ENCODE measurements at places on chromosomes 4 and X.
A peak's percentile ranks its signal among the peaks of the same experiment; 100 is the strongest.

GRCh38 chr4:168451744-168452390 lies 28.4 kb downstream of the DDX60L start:
- no peak for DNase-seq

DNA sequence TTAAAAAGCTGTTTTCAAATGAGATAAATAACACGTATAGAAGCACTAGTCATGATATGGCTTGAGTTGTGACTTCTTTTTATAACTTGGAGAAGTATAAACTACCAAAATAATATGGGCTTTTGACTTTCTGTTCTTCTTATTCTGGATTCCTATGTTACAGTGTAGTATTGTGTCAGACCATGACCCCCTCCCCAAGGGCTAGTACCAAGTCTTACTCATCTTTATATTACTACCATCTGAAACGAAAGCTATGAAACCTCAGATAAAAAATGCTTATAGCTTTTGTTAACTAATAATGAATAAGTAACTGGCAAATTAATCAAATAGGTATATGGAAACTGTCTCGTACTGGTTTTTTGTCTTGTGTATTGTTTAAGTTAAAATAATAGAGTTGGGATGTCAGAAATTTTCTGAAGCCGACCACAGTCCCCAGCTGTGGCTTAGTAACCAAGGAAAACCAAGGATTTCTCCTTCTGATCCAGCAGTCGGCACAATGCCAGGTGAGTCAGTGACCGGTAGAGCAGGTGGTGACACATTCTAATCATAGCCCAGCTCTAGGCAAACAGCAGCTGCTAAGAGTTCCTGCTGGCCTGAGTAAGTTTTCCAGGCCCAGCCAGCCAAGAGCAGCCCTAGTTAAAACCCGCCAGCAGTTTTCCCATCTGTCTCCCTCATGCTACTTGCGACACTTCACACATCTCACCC lies 163.3 kb upstream of the PRDX4 start:
- peak; percentile 96 for DNase-seq

DNA sequence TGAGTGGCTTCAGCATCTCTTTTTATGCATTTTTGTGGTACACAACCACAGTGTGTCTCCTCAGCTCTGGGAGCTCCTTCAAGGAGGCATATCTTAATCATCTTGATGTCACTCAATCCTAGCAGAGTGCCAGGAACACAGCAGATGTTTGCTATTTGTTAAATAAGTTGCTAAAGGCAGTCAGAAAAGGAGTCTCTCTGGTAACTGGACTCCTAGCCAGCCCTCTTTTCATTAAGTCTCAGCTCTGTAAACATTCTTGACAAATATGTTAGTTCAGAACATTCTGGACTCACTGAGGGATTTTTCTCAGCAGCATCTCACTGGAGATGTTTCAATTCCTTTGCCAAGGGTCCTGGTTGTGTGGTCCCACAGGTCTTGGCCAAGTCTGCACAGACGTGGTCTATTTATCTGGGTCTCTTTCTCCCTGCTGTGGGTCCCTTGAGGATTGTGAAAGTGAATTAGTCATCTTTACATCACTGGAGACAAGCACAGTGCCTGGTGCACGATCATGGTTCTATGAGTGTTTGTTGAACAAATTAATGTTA lies 20.3 kb upstream of the FAM9C start:
- peak; percentile 81 for DNase-seq

DNA sequence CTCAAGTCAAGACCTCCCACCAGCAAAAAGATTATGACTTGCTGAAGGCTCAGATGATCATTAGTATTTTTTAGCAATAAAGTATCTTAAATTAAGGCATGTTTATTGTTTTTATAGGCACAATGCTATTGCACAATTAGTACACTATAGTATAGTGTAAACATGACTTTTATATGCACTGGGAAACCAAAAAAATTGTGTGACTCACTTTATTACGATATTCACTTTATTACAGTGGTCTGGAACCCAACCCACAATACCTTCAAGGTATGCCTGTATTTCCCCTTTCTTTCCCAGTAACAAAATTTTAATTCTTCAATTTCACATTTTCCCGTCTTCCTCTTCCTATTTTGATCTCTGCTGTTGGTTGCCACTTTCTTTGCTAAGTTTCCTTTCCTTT lies 37.7 kb downstream of the ZCCHC12 start:
- no peak for DNase-seq

- DNase-seq: no peak
Measured at GRCh38 chrX:46407036-46407752, 138.0 kb downstream of the ZNF674 start.

- no peak for DNase-seq
Measured at GRCh38 chr4:66059556-66059955, 389.3 kb upstream of the EPHA5 start.

DNA sequence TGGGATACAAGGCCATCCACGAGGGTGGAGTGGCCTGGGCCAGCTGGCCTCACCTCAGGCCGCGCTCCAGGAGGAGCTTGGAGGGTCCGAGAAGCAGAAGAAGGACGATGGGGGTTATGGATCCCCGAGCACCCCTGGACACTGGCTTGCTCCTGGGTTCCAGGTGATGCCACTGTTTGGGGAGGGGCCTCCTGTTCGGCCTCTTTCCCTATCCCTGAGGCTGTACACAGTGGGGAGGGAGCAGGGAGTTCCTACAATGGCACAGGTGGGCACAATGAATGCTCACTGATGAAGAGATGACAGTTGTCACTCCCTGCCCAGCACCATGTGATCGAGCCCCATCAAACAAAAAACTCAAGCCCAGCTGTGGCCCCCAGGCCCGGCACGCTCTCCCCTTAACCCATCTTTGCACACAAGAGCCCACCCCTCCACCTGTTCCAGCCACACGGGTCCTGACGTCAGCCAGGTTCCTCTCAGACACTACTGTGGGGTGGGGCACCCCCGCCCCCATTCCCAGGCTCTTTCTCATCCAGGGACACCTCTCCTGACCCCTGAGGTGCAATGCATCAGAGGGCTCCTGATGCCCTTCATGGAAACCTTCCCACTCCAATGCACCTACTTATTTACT lies 70.3 kb downstream of the WFS1 start:
- DNase-seq: no peak

DNA sequence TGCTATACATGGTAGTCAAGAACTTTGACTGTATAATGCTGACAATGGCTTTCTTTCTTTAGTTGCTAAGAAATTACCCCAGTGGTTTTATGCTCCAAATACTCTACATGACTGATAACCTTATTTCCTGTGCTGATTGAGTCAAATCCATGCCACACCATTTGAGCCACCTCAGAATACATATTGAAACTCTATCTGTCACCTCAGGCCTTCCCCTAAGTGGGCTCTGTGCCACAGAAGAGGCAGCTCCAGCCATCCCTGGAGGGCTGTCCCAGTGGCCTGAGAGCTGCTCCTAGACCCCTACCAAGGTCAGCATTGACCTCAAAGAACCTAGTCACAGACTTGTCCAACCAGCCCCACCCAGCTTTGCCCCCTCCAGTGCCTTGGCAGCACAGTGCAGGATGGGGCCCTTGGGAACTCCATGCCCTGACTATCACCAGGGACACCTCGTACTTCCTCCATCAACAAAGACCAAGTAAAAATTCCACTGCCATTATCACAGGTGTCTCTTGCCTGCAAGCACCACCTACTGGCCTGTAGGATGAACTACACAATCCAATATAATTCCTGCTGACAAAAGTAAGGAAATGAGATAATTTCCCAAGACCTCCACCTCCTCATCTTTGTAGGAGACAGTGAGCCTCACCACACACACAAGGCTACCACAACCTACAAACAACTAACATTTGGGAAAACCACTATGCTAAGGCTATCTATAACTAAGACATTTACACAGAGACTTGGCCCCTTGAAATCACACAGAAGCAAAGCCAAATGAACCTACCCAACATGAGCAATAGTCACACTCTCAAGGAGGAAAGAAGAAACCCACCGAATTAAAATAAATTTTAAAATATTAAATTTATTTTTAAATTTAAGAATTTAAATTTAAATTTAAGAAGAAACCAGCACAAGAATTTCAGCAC lies 239.9 kb downstream of the NKX6-1 start:
- peak; percentile 41 for DNase-seq

- DNase-seq: no peak
Measured at GRCh38 chr4:1366371-1367229, 19.6 kb downstream of the UVSSA start.

DNA sequence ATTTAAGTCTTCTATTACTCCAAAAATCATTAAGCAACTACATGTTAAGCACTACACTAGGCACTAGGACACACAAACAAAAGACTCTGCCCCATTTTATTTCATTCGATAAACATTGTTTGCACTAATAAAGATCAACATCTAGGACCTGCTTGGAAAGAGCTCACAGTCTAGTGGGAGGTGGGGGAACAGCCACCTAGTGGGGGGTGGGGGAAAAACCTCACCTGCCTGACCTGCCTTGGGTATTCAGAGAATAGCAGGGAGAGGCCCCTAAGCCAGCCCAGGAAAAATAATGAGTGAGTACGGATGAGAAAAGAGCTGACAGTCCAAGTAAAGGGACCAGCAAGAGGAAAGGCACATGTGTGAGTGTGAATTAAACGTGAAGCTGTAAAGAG lies 52.2 kb downstream of the PRDM5 start:
- no peak for DNase-seq

DNA sequence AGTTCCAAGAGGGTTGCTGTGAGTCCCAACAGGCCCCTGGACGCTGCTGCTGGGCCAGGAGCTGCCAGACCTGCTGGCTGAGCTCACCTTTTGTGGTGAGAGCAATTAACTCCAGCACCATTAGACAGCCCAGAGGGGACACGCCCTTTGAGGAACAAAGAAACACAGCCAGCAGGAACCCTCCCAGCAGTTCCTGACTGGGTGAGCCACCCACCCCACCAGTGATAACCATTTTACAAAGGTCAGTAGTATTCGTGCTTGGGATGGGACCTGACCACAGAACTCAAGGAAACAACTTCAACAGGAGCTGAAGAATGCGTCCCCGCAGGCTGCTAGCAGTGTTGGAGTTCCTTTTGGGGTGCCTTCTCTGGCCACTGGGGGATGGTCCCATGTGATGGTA lies 38.8 kb upstream of the AFAP1 start:
- DNase-seq: peak; percentile 33

GRCh38 chrX:95860127-95860526 lies 824.5 kb upstream of the DIAPH2 start:
- DNase-seq: no peak

GRCh38 chr4:8912089-8912455 lies 40.4 kb upstream of the HMX1 start:
- DNase-seq: no peak

DNA sequence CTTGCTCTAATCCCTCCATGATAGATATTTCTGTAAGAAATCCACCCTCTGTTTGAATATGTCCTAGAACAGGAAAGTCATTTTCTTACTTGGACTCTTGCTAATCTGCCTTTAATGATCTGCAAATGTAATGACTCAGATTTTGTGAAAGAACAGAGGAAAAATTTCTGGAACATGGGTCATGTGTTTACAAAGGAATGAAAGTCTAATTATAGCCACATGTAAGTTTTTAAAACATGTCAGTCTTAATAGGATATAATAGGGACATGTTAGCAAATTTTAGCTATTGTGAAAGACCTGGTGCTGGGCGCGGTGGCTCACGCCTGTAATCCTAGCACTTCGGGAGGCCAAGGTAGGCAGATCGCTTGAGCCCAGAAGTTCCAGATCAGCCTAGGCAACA lies 47.6 kb downstream of the GRK4 start:
- DNase-seq: no peak

- no peak for DNase-seq
Measured at GRCh38 chrX:13474164-13474516, 95.3 kb upstream of the EGFL6 start.

- DNase-seq: no peak
Measured at GRCh38 chr4:135434936-135435335, 1233.3 kb upstream of the PABPC4L start.

GRCh38 chr4:5030221-5030620 lies 11.0 kb upstream of the CYTL1 start:
- DNase-seq: no peak

DNA sequence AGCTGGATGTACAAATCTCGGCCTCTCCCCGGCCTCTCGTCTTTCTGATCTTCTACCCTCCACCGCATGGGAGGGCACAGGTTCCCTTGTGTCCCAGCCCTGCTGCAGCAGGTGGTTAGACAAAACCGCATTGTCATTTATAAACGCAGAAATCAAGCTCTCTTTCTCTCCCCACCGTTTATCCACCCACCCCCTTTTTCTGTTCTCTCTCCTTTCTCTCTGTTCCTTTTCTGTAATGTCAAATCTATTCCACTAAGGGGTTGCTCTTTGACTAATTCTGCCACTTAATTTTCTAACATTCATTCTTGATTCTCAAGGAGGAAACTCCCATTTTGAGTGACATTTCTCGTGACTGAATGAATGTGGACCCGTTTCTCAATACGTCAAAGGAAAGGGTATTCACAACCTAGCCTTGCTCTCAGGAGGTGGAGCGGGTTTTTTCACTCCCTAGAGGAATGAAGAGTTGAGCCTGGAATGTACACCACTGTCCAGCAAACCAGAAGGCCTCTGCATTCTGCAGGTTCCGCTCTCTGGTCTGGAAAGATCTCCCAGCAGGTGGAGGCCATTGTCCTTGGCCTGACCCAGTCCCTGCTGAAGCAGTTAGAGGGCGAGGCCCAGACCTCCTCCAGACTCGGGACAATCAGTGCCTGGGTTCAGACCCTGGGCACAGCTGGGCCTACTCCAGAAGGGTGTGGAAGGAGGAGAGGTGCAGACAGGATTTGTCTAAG lies 70.9 kb upstream of the ENPP6 start:
- peak; percentile 32 for DNase-seq

- no peak for DNase-seq
Measured at GRCh38 chr4:7134737-7135388, 57.5 kb upstream of the SORCS2 start.

- DNase-seq: no peak
Measured at GRCh38 chr4:72463724-72464123, 105.3 kb downstream of the ADAMTS3 start.

DNA sequence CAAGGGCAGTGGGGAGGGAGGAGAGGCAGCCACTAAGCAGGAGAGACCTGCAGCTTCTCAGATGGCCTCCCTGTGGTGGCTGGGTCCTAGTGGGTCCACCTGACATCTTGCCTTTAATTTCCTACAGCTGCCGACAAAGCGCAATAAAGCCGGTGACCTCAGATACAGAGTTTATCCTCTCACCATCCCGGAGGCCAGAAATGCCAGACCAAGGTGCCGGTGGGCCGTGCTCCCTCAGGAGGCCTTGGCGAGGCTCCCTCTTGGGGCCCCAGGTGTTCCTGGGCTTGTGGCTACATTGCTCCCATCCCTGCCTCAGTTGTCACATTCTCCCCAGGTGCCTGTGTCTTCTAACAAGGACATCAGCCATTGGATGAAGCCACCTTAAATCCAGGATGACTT lies 103.0 kb downstream of the ADRA2C start:
- no peak for DNase-seq

DNA sequence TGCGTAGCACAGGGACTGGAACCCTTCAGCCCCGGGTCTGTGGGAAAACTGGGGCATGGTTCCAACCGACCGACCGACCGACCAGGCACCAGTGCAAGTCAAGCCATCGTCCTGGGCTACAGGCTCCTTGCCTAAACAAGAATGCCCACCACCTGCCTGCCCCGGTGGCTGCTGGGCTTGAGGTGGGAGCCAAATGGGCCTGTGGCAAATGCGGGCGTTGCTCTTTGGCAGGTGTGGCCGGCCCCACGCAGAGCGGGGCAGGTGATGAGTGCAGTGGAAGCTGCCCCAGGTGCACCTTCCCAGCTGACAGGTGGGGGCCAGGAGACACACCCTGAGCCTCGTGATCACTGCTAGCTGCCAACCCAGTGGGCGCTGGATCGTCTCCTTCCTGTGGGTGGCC lies 77.9 kb downstream of the MTMR1 start:
- no peak for DNase-seq
